NCI-H526 treated with DMSO at 0.1 percent for 48 hours (cell line): ENCODE measurements at places on chromosomes 11 and 22.

- no peak for DNase-seq
Observed at GRCh38 chr11:22536071-22536470, 89.6 kb downstream of the FANCF start.

- no peak for DNase-seq
Observed at GRCh38 chr11:69074375-69075140, 25.8 kb downstream of the TPCN2 start.

GRCh38 chr11:15716550-15716949 is 601.8 kb downstream of the INSC start:
- no peak for DNase-seq

DNA sequence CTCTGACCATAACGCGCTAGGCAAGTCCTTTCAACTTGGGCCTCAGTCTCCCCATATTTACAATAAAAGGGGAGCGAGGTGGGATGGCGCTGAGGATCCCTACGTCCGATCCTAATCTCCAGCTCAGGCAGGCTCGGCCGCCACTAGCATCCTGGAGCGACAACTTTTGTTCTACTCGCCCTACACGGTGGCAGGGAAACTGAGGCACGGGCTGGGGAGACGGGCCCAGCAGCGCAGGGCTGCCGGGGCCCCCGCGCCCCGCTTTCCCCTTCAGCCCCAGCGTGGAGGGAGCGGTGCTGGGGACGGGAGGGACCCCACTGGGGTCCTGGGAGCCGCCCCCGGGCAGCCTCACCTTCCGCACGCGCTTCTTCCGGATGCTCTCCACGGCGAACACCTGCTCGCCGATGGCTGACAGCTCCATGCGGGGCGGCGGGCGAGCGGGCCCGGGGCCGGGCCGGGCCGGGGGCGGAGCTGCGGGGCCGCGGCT is 413 bp downstream of the CBX7 start:
- DNase-seq = no peak

- no peak for DNase-seq
Observed at GRCh38 chr11:95074792-95075563, 8.3 kb downstream of the SRSF8 start.

DNA sequence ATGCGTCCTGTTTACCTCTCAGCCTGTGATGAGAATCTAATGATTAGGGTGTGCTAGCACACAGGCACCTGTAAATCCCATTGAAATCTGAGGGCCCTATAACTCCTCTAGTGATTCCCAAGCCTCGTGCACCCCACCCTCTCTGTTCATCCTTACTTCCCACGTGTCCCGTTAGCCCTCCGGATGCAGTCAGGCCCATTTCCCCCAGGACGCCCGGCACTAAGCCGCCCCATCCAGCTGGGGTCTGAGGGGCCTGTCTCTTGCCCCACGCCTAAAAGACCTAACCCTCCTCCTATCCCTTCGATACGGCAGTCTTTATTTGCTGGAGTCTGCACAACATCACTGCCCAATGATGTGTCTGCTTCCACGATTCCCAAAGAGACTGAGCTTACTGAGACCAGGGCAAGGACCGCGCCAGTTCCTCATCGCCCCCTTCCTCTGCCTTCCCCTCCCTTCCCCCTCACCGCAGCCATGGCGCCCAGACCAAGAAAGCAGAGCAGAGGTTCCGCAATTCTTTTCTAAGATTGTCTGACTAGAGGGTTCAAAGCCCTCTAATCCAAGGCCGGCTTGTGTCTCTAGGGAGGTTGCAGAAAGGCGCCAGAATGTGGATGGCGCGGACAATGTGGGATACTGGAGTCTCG is 1.1 kb upstream of the FADS2 start:
- DNase-seq = peak; percentile 54

GRCh38 chr11:6603287-6604080 is at the start of the genes ILK and RRP8:
Gene ILK, plus strand, starts transcription at chr11:6603774. Its CDS starts 498 bp downstream, at chr11:6604272.
Gene RRP8, minus strand, starts transcription at chr11:6603616. Its CDS starts 114 bp downstream, at chr11:6603502.
- peak; percentile 88 for DNase-seq

DNA sequence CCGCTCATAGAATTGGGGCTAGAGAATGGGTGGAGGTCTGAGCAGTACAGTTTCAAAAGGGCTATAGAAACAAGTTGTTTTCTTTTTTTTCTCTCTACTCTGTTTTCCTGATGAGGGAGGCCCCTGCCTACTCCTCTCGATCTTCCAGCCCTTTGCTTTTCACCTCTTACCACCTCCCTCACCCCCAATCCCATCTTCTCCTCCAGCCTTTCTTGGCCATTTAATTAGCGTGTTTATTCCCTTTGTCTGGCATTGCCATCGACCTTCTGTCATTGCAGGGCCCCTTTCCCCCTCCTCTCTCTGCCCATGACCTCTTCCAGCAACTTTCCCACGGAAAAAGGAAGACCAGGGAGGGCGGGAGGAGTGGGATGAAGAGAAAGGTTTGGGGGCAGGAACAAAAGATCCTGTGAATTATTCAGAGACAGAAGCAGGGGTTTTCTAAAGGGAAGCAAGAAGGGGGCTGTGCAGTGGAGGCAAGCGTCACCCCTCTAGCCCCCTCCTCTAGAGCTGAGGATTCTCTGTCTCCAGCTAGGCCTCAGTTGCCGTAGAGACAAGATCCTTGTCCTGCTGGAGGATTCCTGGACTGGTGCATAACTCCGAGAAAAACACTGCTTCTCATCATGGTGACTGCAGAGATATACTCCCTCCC is 12.9 kb downstream of the DTX4 start:
- DNase-seq = no peak

DNA sequence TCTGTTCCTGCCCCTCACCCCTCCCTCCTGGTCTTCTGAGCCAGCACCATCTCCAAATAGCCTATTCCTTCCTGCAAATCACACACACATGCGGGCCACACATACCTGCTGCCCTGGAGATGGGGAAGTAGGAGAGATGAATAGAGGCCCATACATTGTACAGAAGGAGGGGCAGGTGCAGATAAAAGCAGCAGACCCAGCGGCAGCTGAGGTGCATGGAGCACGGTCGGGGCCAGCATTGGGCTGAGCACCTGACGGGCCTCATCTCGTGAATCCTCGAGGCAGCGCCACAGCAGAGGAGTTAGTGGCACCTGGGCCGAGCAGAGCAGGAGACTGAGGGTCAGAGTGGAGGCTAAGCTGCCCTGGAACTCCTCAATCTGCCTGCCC is 941.8 kb downstream of the BRD1 start:
- no peak for DNase-seq

GRCh38 chr11:64226507-64227051 is 505 bp downstream of the NUDT22 start:
- DNase-seq = peak; percentile 40

DNA sequence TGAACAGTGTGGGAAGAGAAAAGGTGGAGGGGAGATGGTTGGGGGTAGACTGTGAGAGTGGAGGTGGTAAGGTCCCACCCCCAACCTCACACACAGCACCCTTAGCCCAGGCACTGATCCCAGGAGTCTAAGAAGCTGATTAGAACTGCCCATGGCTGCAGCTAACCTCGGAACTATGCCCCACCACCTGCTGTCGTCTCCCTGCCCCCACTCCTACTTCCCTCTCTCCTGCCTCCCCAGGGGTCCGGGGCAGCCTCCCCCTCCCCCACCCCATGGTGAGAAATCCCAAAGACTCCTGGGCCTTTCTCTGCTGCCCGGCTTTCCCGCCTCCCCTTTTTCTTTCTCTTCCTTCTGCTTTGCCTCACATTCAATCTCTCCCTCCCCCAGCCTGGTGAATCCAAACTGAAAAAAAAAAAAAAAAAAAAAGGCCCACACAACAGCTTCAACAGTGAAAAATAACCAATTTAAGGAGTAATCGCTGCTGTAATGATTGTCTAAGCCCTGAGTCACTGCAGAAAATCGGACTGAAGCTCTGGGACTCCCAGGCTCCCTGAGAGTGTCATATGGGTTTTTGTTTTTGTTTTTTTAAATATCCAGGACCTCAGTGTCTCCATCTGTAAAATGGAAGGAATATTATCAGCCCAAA is 9.6 kb upstream of the TP53I11 start:
- DNase-seq = no peak

GRCh38 chr22:47163481-47163855 is 401.0 kb downstream of the TBC1D22A start:
- no peak for DNase-seq

GRCh38 chr22:33049119-33049729 is 9.0 kb downstream of the SYN3 start:
- DNase-seq = no peak

DNA sequence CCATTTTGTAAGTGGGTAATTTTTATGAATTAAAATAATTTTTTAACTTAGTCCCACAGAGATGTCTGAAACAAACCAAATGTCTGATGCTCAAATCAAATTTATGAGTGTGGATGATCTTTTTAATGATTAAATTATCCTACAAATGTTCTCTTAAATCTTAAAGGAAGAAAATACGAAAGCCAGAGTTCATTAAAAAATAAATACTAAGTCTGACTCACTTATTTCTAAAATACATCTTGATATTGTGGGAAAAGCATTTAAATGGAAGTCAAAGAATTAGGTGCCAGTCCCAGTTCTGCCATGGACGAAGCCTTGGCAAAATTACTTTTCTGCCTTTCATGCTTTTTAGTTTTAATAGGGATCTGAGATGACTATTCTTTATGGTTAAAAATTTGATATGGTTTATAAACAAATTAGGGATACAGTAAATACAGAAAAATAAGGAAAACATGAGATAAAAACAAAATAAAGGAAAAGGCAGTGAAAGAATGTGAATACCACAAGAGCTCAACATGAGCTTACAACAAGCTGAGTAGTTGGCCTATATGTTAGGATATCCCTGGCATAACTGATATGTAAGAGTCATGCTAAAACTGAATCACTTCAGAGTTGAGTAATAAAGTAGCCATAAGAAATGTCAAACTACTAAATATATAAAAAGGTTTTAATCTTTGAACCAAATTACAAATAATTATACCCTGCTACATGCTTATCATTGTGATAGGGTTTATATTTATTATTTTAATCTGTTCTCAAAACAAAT is 9.2 kb downstream of the CCDC34 start:
- no peak for DNase-seq
